ENCODE measurements at places on chromosomes 2 and 18. TPM values are rescaled to one million over a fixed set of nuclear protein-coding genes. Genes with fewer than 3 reads are reported as not detected.
A peak's percentile ranks its signal among the peaks of the same experiment; 100 is the strongest.

The FBLN7 gene
- total RNA-seq: 2.1 TPM

The RAB27B gene
- total RNA-seq: 0.15 TPM

DNA sequence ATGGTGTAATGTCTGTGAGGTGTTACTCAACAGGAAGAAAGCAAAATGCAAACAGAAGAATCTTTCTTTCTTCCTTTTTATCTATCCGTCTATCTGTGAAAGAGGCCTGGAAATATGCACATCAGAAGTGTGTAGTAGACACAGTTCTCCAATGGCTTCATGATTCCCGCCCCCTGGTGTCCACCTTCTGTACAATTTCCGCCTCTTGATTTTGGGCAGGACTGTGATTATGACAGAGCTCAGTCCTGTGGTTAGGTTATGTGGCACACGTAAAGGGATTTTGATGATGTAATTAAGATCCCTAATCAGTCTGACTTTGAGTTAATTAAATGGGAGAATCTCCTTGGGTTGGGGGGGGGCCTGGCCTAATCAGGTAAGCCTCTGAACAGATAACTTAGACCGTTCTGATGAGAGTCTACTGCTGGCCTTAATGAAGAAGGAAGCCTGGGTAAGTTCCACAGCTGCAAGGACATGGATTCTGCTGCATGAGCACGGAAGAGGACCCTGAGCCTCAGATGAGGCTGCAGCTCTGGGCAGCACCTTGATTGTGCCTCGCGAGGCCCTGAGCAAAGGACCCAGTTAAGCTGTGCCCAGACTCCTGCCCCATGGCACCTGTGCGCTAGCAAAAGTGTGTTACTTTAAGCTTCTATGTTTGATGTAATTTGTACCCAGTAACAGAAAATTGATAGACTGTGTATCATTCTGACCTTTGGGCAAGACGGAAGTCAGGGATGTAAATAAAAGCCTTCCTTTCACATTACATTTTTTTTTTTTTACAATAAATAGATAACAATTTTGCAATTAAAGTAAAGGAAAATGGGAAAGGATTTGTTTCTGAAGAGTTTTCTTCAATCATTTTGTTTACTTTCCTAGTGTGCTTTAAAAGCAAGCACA lies 11.3 kb upstream of the KCNF1 start:
- no peak for DNase-seq
- no peaks in the 10 kb centered on the region for H3K4me1 ChIP-seq
- H3K36me3 ChIP-seq: no peaks in the 10 kb centered on the region
- no peak overlapping the region for H3K27ac ChIP-seq
- no peak overlapping the region for H3K4me3 ChIP-seq

DNA sequence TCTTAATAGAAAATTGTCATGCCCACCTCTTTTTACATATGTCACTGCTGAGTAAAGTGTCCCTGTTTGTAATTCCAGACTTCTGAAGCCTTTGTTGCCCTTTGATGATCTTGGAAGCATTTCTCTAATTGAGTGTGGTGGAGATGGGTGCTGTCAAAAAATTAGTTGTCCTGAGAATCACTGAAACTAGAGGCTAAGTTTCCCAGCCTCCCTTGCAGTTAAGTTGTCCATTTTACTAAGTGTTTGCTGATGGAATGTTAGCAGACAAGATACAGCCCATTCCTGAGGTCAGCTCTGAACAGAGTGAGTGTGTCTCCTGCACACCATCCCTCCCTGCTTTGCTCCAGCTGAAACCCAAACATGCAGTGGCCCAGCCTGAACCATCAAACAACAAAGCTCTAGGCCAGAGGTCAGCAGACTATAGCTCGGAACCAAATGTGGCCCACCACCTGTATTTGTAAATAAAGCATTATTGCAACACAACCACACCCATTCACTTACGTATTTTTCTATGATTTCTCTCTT lies 28.1 kb upstream of the TMEM177 start:
- no peaks in the 10 kb centered on the region for H3K4me1 ChIP-seq
- H3K27ac ChIP-seq: no peak overlapping the region
- no peak overlapping the region for H3K4me3 ChIP-seq
- peaks cover 7% of the 10 kb centered on the region for H3K27me3 ChIP-seq

- peaks cover 88% of the 10 kb centered on the region for H3K4me1 ChIP-seq
- peak; percentile 65 for DNase-seq
- no peaks in the 10 kb centered on the region for H3K36me3 ChIP-seq
- peak overlapping the region; percentile 42 for H3K4me3 ChIP-seq
- peak overlapping the region; percentile 49 for H3K27ac ChIP-seq
- H3K27me3 ChIP-seq: no peaks in the 10 kb centered on the region
Measured at GRCh38 chr2:69693059-69693774, 48.7 kb upstream of the ANXA4 start.

DNA sequence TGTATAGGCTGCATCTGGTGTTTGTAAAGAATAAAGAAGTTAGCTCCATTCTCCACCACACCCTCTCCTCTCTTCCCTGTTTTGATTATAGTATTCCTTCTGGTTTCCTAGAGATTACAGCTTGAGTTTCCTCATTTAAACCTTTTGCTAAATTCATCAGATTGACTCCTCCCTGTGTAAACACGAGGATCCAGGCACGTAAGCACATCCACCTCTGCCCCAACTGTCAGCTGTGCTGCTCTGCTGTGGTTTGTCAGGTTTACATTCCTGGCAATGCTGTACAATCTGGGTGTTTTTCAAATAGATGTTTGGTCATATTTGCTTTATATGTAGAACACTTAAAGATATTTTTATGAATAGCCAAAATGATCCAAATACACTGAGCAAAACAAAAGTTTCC lies 302.8 kb downstream of the PTGR3 start:
- no peaks in the 10 kb centered on the region for H3K27me3 ChIP-seq
- H3K4me3 ChIP-seq: no peak overlapping the region
- no peak for DNase-seq
- no peaks in the 10 kb centered on the region for H3K36me3 ChIP-seq
- H3K4me1 ChIP-seq: no peaks in the 10 kb centered on the region

The FHL2 gene
- 3.3 TPM for total RNA-seq

DNA sequence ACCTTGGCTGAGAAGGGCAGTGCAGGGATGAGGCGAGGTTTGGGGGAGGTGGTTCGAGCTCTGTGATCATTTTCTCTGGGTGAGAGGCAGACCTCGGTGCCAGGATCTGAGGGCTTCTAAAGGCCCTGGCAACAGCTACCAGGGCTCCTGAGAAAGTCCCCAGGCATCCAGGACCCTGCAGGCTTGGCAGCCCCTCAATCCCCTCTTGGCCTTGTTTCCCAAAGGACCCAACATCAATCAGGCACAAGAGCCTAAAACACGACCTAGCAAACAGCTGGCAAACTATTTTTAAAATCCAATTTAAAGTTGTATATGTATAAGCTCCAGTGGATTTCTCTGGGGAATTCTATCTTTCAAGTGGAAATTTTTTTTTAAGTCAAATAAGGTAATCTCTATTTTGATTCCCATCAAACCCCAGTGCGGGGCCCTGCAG lies 15.0 kb upstream of the MAT2A start:
- DNase-seq: no peak
- H3K4me3 ChIP-seq: no peak overlapping the region
- H3K27ac ChIP-seq: peak overlapping the region; percentile 24
- no peaks in the 10 kb centered on the region for H3K4me1 ChIP-seq
- H3K36me3 ChIP-seq: no peaks in the 10 kb centered on the region
- no peaks in the 10 kb centered on the region for H3K27me3 ChIP-seq

- H3K36me3 ChIP-seq: no peaks in the 10 kb centered on the region
- no peaks in the 10 kb centered on the region for H3K27me3 ChIP-seq
- H3K4me1 ChIP-seq: no peaks in the 10 kb centered on the region
- no peak overlapping the region for H3K4me3 ChIP-seq
Measured at GRCh38 chr18:67109535-67109934, 407.0 kb downstream of the DSEL start.

DNA sequence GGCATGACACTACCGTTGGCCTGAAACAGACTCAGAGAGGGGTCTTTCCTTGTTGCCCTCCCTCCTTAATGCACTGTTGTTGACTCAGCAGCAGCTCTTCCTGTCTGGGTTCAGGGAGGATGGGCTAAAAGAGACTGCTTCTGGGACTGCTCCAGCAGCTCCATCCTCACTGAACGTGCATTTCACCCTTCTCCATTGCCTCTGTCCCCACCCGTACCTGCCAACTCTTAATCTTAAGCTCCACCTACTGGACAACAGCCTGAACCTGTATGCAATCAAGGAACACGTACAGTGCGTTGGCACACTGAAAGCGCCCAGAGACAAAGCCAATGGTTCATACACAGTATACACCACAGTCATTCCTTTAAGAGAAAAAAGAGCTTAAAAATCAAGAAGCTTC lies 230.8 kb upstream of the RAB6C start:
- H3K4me3 ChIP-seq: no peak overlapping the region

DNA sequence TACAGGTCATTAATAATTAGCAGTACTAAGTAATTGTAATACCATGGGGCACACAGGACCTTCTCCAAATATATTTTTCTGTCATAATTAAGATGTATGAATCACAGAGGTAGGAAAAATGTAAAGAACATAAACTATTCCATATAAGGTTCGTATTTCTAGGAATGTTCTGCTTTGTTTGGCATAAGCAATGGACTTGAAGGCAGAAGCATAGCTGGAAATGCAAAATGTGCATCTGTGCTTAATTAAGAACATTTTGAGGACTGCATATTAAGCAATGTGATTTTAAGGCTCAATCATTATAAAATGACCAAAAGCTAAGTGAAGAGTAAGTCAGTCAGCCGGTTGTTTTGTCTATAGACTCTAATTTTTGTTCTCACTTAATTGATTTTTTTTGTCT lies 123.2 kb downstream of the RBM43 start:
- DNase-seq: no peak
- H3K36me3 ChIP-seq: no peaks in the 10 kb centered on the region
- H3K27ac ChIP-seq: no peak overlapping the region
- H3K4me3 ChIP-seq: no peak overlapping the region
- H3K4me1 ChIP-seq: no peaks in the 10 kb centered on the region

GRCh38 chr2:135190799-135191198 lies 138.7 kb downstream of the RAB3GAP1 start:
- H3K27ac ChIP-seq: no peak overlapping the region
- no peaks in the 10 kb centered on the region for H3K27me3 ChIP-seq
- no peak for DNase-seq
- H3K4me3 ChIP-seq: no peak overlapping the region

GRCh38 chr2:74704216-74704615 lies 50.2 kb downstream of the SEMA4F start:
- H3K4me1 ChIP-seq: no peaks in the 10 kb centered on the region
- no peak overlapping the region for H3K27ac ChIP-seq
- no peak overlapping the region for H3K4me3 ChIP-seq
- H3K36me3 ChIP-seq: no peaks in the 10 kb centered on the region
